ENCODE measurements at places on chromosomes 5 and 9.

GRCh38 chr9:36049408-36049807 lies 12.7 kb downstream of the RECK start:
- DNase-seq = no peak

- DNase-seq = no peak
These were observed 374.1 kb downstream of the PLK2 start for GRCh38 chr5:58085800-58086199.

- no peak for DNase-seq
These were observed 99.2 kb upstream of the SPATA31C2 start for GRCh38 chr9:88237479-88237961.

GRCh38 chr5:181263633-181264032 lies 2.7 kb upstream of the TRIM52 start:
- DNase-seq = no peak
